Thymus (tissue), 14 donors: ENCODE measurements at places on chromosomes 6 and 20.

DNA sequence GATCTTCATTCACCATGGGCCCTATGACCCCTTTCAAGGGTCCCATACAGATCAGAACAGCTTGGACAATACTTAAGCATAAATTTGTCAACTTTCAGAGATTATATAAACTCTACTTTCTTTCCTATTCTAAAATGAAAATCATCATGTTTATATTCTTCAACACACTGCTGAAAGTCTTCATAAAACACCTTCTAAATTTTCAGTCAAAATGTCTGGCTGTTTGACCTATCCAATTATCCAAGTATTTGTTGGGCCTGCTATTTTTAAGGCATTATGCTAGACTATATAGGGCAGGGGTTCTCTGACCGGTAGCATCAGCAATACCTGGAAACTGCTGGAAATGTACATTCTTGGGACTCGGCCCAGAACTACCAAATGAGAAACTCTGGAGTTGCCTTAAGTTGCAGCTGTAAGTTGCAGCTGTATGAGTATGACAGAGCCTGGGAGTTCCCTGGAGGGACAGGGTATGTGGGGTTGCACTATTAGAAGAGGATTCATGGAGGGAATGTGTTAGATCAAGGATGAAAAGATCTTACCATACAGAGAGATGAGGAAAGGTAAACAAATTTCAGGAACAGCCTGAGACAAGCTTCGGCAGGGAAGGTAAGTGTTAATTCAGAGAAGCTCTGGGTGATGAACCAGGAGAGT lies 293.0 kb downstream of the ADGB start:
- no peak for DNase-seq
- no peaks in the 10 kb centered on the region for H3K4me1 ChIP-seq
- no peak overlapping the region for H3K27ac ChIP-seq
- no peak overlapping the region for H3K4me3 ChIP-seq
- no peaks in the 10 kb centered on the region for H3K27me3 ChIP-seq
- H3K36me3 ChIP-seq = no peaks in the 10 kb centered on the region

DNA sequence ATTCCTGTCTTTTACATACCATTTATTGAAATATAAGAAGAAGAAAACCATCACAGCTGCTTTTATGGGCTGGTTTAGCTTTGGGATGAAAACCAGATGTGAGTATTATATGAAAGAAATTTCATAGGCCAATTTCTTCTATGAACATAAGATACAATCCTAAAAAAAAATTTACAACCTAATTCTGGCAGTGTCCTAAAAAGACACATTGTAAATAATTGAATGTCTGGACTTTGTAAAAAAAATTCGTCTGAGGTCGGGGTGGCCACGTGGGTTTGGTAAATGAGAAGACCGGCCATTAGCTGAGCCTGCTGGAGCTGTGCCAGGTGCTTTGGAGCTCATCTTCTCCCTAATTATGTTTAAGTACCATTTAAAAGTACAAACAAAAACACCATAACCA lies 26.8 kb downstream of the DACT2 start:
- H3K27me3 ChIP-seq = no peaks in the 10 kb centered on the region
- no peak overlapping the region for H3K27ac ChIP-seq
- H3K4me3 ChIP-seq = no peak overlapping the region
- H3K36me3 ChIP-seq = no peaks in the 10 kb centered on the region
- no peaks in the 10 kb centered on the region for H3K4me1 ChIP-seq

GRCh38 chr6:21264288-21265033 lies 329.1 kb upstream of the SOX4 start:
- H3K36me3 ChIP-seq = no peaks in the 10 kb centered on the region
- H3K27ac ChIP-seq = no peak overlapping the region
- H3K4me3 ChIP-seq = no peak overlapping the region
- DNase-seq = no peak
- no peaks in the 10 kb centered on the region for H3K27me3 ChIP-seq
- H3K4me1 ChIP-seq = no peaks in the 10 kb centered on the region

DNA sequence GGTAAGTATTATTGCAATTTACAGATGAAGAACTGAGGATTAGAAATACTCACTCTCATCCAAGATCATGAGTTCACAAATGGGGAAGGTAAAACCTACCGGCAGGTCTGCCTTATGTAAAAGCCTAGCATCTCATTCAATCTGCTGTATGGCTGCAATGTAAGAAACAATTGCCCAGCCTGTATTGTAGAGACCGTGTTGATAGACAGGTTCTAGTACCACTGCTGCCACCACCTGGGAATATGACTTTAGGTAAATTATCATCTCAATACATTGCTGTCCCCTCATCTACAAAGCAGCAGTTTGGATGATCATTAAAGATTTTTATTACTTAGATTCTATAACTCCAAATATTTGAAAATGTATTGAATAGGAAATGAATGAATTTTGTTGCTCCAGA lies 23.3 kb upstream of the ARHGAP18 start:
- H3K4me1 ChIP-seq = no peaks in the 10 kb centered on the region
- DNase-seq = no peak
- H3K27me3 ChIP-seq = no peaks in the 10 kb centered on the region
- no peak overlapping the region for H3K27ac ChIP-seq
- H3K4me3 ChIP-seq = no peak overlapping the region

GRCh38 chr20:40768105-40768504 lies 79.1 kb upstream of the MAFB start:
- peaks cover 3% of the 10 kb centered on the region for H3K4me1 ChIP-seq
- DNase-seq = no peak
- no peak overlapping the region for H3K27ac ChIP-seq

DNA sequence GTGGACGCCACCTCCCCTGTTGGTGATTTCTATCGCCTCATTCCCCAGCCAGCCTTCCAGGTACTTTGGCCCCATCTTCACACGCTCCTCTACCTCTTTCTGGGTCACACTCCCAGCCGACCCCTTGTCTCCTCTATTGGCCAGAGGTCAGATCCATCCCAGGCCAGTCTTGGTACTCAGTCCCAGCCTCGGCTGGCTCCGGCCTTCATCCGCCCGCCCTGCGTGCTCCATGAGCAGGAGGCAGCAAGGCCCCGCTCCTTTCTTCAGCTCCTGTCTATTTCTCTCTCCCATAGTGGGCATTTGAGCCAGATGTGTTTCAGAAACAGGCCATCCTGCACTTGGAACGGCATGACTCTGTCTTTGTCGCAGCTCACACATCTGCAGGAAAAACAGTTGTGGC lies 2.6 kb downstream of the SKIC2 start:
- H3K27ac ChIP-seq = no peak overlapping the region
- H3K4me1 ChIP-seq = peaks cover 19% of the 10 kb centered on the region
- H3K27me3 ChIP-seq = no peaks in the 10 kb centered on the region
- H3K36me3 ChIP-seq = peaks cover 69% of the 10 kb centered on the region

- no peak overlapping the region for H3K4me3 ChIP-seq
- DNase-seq = no peak
- no peaks in the 10 kb centered on the region for H3K4me1 ChIP-seq
- no peaks in the 10 kb centered on the region for H3K27me3 ChIP-seq
- no peak overlapping the region for H3K27ac ChIP-seq
Measured at GRCh38 chr20:58042591-58042990, 185.9 kb downstream of the ANKRD60 start.

DNA sequence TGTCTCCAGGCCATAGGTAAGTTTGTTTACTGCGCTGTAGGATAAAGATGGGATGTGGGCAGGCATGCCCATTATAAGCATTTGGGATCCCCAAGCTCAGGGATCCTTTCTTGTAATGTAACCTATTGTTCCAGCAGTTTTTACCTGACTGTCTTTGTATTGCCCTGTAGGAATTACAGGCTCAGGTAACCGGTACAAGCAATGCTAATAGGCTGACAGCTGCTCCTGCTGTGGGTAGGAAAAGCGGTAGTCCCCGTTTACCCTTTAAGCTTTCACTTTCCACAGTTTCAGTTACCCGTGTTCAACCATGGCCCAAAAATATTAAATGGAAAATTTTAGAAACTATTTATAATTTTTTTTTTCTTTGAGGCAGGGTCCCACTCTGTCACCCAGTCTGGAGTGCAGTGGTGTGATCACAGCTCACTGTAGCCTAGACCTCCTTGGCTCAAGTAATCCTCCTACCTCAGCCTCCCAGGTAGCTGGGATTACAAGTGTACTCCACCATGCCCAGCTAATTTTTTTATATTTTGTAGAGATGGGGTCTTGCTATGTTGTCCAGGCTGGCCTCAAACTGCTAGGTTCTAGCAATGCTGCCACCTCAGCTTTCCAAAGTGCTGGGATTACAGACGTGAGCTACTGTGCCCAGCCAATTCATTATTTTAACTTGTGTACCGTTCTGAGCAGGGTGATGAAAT lies 108.6 kb downstream of the CDYL start:
- DNase-seq = no peak
- H3K36me3 ChIP-seq = no peaks in the 10 kb centered on the region
- H3K4me1 ChIP-seq = peaks cover 3% of the 10 kb centered on the region
- H3K27ac ChIP-seq = no peak overlapping the region
- H3K27me3 ChIP-seq = no peaks in the 10 kb centered on the region

DNA sequence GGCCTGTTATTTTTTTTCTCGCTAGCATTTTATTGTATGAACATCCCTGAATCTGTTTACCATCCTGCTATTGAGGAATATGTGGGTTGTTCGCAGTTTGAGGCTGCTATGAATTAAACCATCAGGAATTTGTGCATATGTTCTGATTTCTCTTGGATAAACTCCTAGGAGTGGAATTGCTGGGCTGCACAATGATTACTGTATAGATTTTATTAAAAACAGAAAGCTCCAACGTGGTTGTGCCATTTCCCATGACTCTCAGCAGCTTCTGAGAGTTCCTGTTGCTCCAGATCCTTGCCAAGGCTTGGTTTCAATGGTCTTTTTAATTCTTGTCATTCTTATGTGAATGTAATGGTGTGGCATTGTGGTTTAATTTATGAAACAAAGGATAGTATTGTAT lies 75.1 kb downstream of the EDN3 start:
- no peak overlapping the region for H3K4me3 ChIP-seq
- H3K36me3 ChIP-seq = no peaks in the 10 kb centered on the region
- no peaks in the 10 kb centered on the region for H3K4me1 ChIP-seq
- no peak overlapping the region for H3K27ac ChIP-seq

GRCh38 chr6:5333658-5334057 lies 72.3 kb downstream of the FARS2 start:
- no peak overlapping the region for H3K27ac ChIP-seq
- H3K27me3 ChIP-seq = no peaks in the 10 kb centered on the region
- DNase-seq = no peak
- H3K4me1 ChIP-seq = no peaks in the 10 kb centered on the region
- H3K4me3 ChIP-seq = no peak overlapping the region

DNA sequence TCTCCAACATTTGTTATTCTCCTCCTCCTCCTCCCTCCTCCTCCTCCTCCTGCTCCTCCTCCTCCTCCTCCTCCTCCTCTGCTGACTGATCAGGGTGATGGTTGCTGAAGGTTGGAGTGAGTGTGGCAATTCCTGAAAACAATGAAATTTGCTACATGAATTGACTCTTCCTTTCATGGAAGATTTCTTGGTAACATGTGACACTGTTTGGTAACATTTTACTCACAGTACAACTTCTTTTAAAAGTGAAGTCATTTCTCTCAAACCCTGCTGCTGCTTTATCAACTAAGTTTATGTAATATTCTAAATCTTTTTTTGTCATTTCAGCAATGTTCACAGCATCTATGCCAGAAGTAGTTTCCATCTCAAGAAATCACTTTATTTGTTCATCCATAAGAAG lies 543.0 kb downstream of the MAFB start:
- H3K4me3 ChIP-seq = no peak overlapping the region
- no peak for DNase-seq
- H3K27ac ChIP-seq = no peak overlapping the region
- H3K4me1 ChIP-seq = no peaks in the 10 kb centered on the region
- H3K36me3 ChIP-seq = no peaks in the 10 kb centered on the region

DNA sequence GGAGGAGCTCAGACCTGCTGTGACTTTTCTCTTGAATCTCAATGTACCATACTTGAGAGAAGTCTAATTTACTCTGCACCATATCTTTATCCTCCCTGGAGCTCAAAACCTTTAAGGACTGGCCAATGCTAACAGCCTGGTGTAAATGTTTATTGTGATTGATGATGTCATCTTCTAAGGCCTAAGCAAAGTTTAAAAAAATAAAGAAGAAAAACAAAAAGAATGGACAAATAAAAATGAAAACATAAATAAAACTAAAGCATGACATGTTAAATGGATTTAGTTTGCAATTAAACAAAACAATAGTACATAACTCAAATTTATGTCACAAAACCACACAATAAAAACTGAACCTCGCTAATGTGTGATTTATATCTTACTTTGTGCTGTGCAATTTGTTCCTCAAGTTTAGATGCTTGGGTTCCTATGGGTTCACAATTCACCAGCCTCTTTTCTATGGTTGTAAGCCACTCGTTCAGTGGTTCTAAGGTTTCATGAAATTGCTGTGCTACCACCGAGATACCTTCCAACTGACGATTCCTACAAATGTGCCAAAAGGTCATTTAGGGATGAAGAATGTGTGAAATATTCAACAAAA lies 113.0 kb downstream of the DST start:
- H3K4me1 ChIP-seq = no peaks in the 10 kb centered on the region
- no peaks in the 10 kb centered on the region for H3K27me3 ChIP-seq
- DNase-seq = no peak
- H3K36me3 ChIP-seq = no peaks in the 10 kb centered on the region
- H3K27ac ChIP-seq = no peak overlapping the region
- H3K4me3 ChIP-seq = no peak overlapping the region

DNA sequence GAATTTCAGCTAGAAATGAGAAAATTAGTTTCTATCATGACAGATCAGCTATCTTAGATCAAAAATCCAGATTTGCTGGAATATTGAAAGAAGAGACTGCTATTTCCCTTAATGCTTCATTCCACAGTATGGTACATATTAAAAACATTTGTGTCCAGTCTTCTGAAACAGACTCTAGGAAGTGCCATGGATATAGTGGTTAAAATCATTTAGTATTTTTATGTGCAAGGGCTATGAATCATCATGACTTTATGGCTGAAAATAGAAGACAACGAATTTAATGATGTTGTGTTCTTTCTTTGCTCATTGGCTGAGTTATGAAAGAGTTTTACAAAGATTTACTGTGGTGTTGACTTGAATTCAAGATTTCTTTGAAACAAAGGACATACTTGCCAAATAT lies 146.6 kb downstream of the ANKRD60 start:
- H3K27me3 ChIP-seq = no peaks in the 10 kb centered on the region
- no peak for DNase-seq
- no peak overlapping the region for H3K4me3 ChIP-seq
- no peaks in the 10 kb centered on the region for H3K4me1 ChIP-seq
- no peaks in the 10 kb centered on the region for H3K36me3 ChIP-seq

GRCh38 chr20:62068997-62069396 lies 3.3 kb upstream of the TAF4 start:
- H3K36me3 ChIP-seq = peaks cover under 1% of the 10 kb centered on the region
- H3K27me3 ChIP-seq = no peaks in the 10 kb centered on the region

DNA sequence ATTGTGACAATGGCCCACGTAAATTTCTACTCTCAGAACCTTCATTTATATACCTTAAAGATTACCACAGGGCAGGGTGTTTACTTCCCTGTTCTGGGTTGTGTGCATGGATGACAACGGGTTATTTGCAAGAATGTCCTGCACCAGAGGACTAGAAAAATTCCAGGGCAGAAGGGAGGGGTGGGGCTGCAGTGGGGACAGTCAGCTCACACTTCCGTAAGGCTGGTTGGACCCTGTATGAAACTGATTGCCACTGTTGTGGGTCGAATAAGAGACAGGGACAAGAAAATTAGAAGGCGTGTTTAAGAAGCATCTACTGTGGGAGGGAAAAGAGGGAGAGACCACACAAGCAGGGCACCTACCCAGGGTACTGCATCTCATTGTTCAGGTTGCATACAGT lies 96.5 kb downstream of the SNAP25 start:
- no peaks in the 10 kb centered on the region for H3K4me1 ChIP-seq
- DNase-seq = no peak
- no peak overlapping the region for H3K4me3 ChIP-seq

- no peak overlapping the region for H3K4me3 ChIP-seq
- no peak overlapping the region for H3K27ac ChIP-seq
- DNase-seq = no peak
- H3K27me3 ChIP-seq = no peaks in the 10 kb centered on the region
Measured at GRCh38 chr6:49151957-49152356, 311.1 kb downstream of the MMUT start.
